ENCODE measurements at places on chromosomes 16 and 17. TPM values are rescaled to one million over a fixed set of nuclear protein-coding genes. Genes with fewer than 3 reads are reported as not detected.

The CEP112 gene
- 19.3 TPM for total RNA-seq

The SOX8 gene
- 8.5 TPM for total RNA-seq

The MYH1 gene
- total RNA-seq: 1.5 TPM

The MYL11 gene
- 1,522 TPM for total RNA-seq

The MNT gene
- total RNA-seq: 10.2 TPM

The NAGLU gene
- total RNA-seq: 33.8 TPM

The KRT16 gene
- not detected for total RNA-seq

The FSCN2 gene
- total RNA-seq: 4.1 TPM

The DNAH9 gene
- 3.6 TPM for total RNA-seq

The CORO6 gene
- 21.8 TPM for total RNA-seq

The CSH2 gene
- total RNA-seq: not detected

The HBQ1 gene
- 6.5 TPM for total RNA-seq

The DPEP3 gene
- not detected for total RNA-seq

The PLA2G10 gene
- not detected for total RNA-seq
